ENCODE measurements at places on chromosomes 2 and 18.

GRCh38 chr2:72041638-72042111 lies 106.0 kb downstream of the CYP26B1 start:
- no peak for DNase-seq

GRCh38 chr18:49752095-49752457 lies 61.3 kb downstream of the ACAA2 start:
- DNase-seq = no peak

DNA sequence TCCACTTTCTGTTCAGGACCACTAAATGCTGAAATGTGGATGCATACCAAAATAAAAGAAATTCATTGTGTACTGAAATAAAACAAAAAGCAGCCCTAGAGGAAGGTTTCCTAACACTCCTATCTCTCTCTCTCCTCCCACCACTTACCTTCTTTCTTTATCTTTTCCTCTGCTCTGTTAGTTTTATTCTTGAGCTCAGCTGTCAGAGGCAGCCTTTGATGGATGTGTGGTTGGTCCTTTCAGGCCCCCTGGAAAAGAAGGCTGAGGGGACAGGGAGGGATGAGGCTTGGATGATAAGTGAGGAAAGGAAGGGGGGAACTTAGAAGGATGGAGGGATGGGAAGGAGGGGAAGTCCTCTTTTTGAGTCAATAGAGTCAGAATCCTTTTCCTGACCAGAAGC lies 47.6 kb downstream of the DHRS9 start:
- DNase-seq = no peak

- DNase-seq = no peak
Measured at GRCh38 chr18:80004600-80005342, 16.4 kb upstream of the TXNL4A start.

GRCh38 chr2:89767572-89768435 lies 1076.3 kb downstream of the RPIA start:
- DNase-seq = no peak

GRCh38 chr2:10035633-10036032 lies 7.7 kb upstream of the KLF11 start:
- DNase-seq = no peak

DNA sequence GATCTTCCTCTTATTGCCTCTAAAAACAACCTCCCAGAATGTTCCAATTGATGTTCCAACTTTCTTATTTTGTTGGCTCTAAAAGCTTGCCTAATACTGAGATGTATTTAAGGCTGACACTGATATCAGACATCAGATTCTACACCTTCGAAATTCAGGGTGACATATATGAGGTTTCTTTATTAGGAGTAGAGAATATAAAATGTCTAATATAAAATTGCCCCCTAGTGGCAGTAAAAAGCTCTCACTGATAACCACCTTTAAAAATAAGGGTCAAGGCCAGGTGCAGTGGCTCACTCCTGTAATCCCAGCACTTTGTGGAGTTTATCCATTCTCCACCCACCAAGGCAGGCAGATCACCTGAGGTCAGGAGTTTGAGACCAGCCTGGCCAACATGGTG lies 789.7 kb upstream of the SLC39A10 start:
- DNase-seq = no peak

DNA sequence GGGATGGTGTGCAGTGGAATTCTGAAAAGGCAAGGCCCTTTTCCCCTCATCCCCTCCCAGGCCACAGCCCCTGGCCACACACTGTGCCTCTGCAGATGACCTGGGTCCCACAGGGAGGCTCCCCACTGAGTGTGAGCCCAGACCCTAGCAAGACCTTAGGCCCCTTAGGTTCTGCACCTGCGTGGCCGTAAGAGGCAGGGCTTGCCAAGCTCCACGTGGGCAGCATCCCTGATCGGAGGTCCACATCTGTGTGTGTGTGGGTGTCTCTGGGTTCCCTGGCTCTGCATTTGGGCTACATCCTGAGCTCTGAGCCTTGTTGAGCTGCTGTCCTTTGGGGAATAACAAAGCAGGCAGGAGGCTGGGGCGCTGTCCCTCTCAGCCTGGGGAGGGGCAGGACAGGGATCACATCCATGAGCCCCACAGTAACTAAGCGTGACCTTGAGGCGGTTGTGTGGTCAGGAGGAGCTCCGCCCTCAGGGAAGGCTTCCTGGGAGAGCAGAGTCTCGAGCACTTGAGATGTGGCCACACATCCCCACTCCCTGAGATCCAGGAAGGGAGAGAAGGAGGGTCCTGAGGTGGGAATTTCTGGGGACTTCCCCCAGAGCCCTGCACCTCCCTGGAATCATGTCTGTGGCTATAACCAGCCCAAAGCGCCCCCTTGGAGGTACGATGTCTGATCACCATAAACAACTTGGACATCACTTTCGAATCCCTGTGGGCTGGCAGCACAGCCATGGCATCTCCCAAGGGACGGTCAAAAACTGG lies 84.8 kb downstream of the STPG4 start:
- no peak for DNase-seq

GRCh38 chr2:182941919-182942318 lies 75.5 kb upstream of the FRZB start:
- DNase-seq = no peak

DNA sequence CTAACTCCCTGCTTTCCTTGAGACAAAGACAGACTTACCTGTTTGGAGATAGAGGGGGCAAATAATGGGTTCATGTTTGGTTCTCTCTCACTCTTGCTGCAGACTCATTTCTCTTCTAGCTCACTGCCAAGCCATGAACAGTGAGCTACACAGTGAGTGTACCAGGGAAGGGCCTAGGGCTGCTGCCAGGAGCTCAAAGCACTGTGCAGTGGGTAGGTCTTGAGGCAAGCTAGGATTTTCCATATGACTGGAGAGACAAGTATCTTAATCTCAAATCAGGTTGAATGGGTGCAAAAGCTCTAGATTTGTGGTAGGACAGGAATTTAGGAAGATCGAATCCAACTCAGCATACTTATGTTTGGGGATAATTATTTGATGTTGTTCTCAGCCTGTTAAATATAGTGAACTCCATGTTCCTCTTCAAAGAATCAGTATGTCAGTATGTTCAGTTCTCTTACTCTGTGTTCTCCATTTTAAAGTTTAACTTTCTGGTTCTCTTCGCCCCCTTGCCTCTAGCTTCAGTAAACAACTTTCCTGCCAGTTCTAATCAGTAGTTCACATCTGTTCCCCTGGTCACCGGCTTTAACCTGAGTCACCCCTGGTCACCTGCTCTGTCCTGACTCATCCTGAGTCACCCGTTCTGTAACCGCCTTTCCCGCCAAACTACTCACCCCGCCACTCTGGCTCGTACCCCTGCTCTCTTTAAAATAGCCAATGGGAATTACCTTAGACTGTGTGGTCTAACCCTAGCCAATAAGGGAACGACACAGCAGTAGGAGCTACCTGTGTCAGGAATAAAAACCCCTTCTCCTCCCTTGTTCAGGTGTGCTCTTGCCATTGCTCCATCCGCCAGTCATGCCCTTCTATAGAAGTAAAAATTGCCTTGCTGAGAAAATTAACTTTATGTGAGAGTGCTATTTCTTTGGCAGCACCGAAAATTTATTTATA lies 21.9 kb downstream of the SLC25A52 start:
- no peak for DNase-seq

DNA sequence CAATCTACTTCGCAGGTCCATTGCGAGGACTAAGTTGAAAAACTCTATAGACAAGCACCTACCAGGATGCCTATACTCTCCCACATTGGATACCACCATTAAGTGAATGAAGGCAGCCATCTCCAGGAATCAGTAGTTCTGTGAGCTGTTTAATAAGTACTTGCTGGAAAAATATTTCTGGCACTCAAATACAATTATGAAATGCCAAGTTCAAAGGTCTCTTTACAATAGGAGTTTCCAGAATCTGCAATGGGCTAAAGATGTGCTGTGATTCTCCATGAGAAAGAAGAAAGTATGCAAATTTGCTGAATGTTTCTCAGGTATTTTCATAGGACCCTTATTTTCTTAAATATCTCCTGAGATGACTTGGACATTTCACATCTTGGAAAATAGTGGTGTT lies 103.0 kb downstream of the AP1S3 start:
- no peak for DNase-seq

GRCh38 chr2:188693111-188693510 lies 281.1 kb upstream of the COL3A1 start:
- DNase-seq = no peak

DNA sequence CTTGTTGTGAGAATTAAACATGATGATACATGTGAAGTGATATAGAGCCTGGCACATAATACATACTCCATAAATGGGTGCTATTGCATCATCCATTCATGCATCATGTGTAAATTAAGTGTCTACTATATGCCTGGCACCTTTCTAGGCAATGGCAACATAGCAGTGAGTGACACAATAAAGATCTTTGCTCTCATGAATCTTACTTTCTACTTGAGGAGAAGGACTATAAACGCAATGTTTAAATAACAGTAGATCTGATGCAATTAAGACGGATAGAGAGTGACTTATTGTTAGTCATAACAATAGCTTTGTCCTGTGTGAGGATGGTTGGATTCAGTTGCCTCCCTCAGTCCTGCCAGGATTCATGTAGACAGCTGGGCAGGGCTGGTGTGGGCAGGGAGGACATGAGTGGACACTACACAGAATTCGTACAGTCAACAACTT lies 88.4 kb upstream of the NPAS2 start:
- no peak for DNase-seq

GRCh38 chr2:205586626-205587025 lies 95.7 kb upstream of the NRP2 start:
- no peak for DNase-seq

- DNase-seq = no peak
Measured at GRCh38 chr2:33655626-33656320, 56.7 kb upstream of the FAM98A start.

DNA sequence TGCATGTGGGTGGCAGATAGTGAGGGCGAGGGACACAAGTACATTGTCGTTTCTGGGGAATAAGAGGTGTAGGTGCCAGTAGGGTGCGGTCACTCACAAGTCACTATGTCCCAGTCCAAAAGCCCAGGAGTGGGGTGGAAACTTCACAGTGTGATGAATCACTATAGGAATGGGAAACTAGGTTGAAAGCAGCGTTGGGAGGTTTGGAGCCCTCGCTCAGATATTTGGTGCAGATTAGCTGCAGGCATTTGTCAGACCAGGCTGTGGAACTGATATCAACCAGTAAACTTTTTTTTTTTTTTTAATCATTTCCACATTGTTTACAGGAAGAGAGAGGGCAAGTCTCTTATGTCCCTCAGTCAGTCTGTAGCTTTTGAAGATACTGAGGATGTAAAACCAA lies 121.8 kb downstream of the CERS6 start:
- no peak for DNase-seq

DNA sequence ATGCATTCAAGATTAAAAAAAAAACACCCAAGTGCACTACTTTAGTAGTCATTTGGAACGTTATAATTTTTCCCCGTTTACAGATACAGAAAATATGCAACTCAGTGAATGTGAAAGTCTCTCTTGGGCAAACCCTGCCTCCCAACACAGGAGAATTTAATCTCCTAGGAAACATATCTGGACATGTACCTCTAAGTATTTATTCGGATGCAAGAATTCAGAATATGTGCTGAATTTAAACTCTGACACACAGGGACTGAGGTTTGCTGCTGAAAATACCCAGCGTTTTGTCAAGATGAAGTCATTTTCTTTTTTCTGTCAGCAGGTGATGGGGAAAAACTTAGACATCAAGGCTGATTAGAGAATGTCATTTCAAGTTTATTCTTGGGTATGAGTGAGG lies 105.4 kb downstream of the ACKR3 start:
- DNase-seq = no peak

GRCh38 chr2:178829981-178830380 lies 22.8 kb upstream of the TTN start:
- no peak for DNase-seq

DNA sequence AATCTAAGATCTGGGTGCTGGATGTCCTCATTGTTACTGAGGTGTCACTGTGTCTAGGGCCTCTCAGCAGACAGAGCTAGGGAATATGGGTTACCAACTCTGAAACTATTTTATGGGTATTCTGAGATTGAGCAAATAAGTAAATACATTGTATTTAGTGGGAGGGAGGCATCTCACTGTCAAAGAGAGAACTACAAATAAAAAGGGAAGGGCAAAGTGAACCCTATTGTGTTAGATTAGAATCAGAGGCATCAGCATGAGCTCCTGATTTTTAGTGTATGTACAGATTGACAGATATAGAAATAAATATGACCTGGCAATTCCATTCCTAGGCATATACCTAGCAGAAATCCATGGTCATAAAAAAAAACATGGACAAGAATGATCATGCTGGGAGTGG lies 33.9 kb upstream of the RAB6C start:
- no peak for DNase-seq

- DNase-seq = no peak
Measured at GRCh38 chr18:70089858-70090257, 115.6 kb downstream of the RTTN start.

GRCh38 chr2:75646090-75646582 lies 447 bp upstream of the MRPL19 start:
- no peak for DNase-seq

- DNase-seq = no peak
Measured at GRCh38 chr2:229169751-229170150, 101.3 kb downstream of the PID1 start.

DNA sequence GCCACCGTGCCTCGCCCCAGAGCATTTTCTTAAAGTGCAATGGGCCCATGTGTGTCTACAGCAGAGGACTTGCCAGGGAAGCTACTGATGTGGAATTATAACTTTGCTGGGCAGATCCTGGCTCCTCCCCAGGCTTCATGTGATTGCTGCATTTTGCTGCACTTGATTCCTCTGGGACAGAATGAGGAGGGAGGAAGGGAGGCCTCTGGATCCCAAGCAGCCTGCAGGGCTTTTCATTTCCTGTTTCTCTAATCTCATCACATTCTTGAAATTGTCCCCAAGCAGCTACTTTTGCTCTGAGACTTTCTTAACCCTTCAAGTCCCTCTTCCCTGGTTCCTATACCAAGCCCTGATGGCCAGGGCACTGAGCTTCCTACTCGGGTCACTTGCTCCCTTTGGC lies 134.4 kb upstream of the SEC11C start:
- DNase-seq = no peak

GRCh38 chr2:86815611-86816010 lies 24.9 kb upstream of the CD8A start:
- no peak for DNase-seq

DNA sequence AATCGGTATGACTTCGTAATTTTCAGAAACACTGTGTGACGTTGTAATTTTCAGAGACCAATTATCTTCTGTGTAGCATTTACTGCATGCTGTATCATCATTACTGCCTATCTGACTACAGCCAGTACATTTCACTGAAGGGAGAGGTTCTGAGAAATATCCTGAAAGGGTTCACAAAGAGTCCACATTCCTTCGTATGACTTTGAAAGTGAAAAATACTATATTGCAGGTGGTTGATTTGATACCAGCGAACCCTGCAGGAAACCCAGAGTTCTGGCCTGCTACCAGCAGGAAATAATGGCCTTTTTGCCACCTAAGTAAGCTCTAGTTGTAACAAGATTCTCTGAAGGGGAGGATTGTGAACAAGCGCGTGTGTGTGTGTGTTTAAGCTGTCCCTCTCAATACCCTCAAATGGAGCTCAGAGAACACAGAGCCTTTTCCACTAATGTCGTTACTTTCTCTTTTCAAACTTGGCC lies 155.5 kb downstream of the ARHGAP28 start:
- no peak for DNase-seq

Measured in stimulated activated CD8-positive, alpha-beta memory T cell treated with anti-CD3 and anti-CD28 coated beads, Interleukin-4, amount 100 ng/mL, for 1 hour (primary cell).